ENCODE measurements at places on chromosomes 1 and 21.

GRCh38 chr1:29668551-29669157 is 432.3 kb downstream of the PTPRU start:
- no peak for DNase-seq

- DNase-seq = no peak
Observed at GRCh38 chr1:101025283-101025656, 314 bp downstream of the DPH5 start.

DNA sequence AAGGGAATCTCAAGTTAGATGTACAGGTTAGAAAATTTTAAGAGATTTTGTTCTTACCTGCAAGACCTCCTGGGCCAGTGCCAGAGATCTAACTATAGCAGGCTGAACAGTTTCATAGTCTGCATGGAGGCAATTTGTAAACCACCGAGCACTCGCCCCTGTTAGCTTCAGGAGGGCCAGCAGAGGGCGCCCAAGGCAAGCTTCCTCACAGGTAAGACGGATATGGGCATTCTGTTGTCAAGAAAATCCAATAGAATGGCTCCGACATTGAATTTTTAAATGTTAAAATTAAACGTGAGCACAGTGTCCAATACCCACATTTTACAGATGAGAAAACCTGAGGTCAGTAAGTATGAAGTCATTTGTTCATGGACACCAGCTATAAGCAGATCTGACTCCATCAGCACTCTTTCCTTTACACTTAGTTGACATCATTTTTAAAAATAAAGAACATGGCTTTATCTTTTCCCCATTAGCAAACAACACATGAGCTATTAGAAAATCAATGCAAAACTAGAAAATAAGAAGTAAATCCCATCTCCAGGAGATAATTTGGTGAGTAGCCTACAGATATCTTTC is 2.2 kb downstream of the REG4 start:
- DNase-seq = peak; percentile 44

GRCh38 chr1:85838238-85838637 is 130.0 kb upstream of the ZNHIT6 start:
- DNase-seq = no peak

DNA sequence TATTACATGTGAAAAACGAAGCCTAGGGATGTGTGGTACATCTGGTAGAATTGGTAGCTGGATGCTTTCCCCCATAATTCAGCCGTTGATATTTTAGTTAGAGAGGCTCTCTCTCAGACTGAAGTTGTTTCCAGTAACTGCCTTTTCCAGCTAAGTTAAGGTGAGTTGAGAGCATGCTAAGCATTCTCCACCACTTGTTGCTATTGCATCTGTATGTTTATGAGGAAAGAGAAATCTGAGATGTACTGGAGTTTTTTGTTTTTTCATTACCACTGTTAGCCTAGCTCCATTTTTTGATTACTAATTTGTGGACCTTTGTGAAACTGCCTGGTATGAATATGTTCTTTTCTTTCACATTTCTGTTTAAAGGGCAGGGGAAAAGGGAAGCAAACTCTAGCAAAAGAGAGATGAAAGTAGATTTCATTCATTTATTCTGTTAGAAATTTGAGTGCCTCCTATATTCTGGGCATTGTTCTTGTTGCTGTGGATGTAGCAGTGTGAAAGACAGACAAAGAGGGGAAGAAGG is 189.9 kb upstream of the CACYBP start:
- DNase-seq = no peak

- DNase-seq = no peak
Observed at GRCh38 chr1:180505732-180506335, 3.5 kb upstream of the ACBD6 start.

DNA sequence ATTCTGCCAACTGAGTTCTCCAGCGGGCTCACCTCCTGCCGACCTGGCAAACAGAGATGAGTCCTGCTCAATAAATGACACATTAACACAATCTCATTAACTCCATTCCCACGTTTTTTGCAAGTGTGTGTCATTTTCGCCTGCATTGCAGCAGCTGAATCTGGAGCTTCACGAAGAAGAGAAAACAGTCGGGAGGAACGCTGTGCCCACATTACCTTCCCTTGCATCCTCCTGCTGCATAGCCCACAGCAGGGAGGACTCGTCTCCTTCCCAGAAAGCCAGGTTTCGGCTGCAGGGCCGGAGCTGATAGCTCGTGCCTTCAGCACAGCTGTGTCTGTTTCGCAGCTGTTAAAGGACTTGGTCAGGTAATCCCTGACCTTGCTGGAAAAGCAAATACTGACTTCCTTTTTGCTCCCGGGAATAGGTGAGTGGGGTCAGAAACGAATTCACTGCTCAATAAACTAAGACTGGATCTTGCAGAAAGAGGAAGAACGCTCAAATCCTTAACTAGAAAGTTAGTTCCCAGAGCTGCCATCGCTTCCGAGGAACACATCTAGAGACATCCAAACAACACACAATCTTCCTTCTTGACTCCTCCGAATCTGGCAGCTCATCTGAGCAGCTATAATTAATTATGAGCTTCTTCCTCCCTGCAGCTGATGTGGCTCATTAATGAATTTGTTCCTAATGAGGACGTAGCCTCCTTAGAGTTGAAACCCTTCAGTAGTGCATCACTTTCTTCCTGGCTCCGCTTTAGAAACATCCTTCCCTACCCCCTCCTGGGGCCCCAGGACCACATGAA is 33.0 kb downstream of the KANK4 start:
- DNase-seq = no peak

DNA sequence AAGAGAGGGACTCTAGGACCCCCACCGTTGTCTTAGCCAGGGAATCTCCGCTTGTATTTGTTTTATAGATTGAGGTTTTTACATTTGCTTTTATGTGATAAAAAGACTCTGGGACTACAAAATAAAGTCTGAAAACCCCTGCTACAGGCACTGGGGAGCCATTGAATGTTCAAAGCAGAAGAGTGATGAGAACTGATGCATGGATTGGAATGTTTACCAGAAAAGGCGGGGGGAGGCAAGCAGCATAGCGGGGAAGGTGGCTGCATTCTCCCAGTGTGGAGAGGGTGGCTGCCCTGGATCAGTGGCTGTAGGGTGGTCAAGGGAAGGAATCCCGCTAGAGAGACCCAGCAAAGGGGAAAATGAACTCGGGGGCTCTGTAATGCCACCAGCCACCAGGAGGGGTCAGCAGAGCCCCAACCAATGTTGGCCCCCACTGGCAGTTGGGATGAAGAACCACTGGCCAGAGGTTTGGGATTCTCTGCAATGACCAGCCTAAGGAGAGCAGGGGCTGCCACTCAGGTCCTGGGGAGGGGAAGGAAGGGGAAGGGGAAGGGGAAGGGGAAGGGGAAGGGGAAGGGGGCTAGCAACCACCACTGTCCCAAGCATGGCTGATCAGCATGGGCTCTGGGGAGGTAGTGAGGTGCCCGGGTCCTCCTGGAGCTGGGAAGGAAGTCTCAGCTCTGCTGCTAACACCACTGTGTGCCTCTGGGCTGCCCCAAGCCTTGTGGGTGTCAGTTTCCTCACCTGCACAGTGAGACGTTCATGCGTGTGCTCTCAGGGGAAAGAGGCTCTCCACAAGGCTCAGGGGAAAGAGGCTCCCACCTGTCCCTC is 19.2 kb upstream of the PEF1 start:
- peak; percentile 45 for DNase-seq

GRCh38 chr1:177480741-177481305 is 310.1 kb downstream of the BRINP2 start:
- no peak for DNase-seq

DNA sequence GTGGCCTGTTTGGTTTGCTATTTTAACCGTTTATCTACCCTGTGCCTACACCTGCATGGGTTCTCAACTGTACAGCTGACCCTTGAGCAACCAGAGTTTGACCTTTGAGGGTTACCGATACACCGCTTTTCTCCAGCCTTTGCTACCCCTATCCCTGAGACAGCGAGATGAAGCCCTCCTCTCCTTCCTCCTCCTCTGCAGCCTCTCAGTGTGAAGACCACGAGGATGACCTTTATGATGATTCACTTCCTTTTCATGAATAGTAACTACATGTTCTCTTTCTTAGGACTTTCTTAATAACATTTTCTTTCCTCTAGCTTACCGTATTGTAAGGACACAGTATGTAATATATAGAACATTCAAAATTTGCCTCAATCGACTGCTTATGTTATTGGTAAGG is 14.5 kb upstream of the RNF187 start:
- no peak for DNase-seq

- no peak for DNase-seq
Observed at GRCh38 chr1:31669786-31670592, 25.3 kb upstream of the PEF1 start.

GRCh38 chr1:230589951-230590350 is 52.3 kb upstream of the COG2 start:
- no peak for DNase-seq

DNA sequence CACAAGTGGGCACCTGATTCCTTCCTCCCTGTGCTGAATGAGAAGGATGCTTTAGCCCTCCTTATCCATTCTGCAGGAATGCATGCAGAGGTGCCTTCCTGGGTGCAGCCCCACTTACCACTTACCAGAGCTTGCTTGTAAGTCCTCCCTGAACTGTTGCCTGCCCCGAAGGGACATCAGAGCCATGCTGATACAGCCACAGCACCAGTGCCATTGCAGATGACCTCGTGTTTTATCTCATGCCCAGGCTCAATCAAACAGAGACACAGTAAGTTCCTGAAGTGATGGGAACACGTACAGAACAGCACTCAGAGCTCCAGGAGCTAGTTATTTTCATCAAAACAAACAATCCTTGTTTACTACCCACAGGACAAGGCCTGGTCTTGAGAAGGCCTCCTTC is 81.9 kb downstream of the ATP1A1 start:
- DNase-seq = no peak

DNA sequence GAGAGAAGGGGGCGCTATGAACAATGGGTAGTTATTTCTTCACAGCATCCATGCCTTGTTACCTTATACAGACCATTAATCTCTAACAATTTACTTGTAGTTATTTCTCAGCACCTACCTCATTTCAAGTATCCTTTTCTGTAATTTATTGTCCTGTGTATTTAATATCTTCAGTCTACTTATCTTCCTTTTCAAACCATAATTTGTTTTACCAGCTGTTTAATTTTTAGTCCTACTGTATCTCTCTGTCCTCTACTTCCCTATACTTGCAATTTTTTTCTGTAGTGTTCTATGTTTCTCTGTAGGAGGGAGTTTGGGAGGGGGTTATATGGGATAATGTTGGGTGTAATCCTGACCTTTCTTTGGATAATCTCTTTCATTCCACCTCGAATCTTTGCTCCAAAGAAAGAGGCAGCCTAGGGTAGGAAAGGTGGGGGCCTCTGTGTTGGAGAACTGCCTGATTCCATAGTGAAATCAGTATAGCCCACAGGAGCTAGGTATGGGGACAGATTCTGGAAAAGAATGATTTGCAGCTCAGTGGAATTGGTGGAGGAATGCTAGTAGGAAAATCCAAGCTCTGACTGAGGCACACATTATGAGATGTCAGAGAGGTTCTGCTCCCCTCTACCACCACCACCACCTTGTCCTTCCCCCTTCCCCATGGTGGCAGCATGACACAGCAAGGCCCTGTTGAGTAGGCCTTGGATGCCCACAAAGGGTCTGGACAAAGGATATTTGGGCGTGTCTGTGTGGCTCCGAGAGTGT is 642 bp downstream of the MLLT11 start:
- no peak for DNase-seq

- no peak for DNase-seq
Observed at GRCh38 chr1:210272666-210273065, 40.1 kb downstream of the SERTAD4 start.

GRCh38 chr1:153903841-153904455 is 18.8 kb downstream of the GATAD2B start:
- no peak for DNase-seq

GRCh38 chr1:80529546-80529945 is 1271.2 kb upstream of the ADGRL2 start:
- no peak for DNase-seq

- DNase-seq = no peak
Observed at GRCh38 chr21:36893581-36893980, 72.9 kb downstream of the HLCS start.

GRCh38 chr1:22344329-22344630 is 107.4 kb upstream of the ZBTB40 start:
- no peak for DNase-seq

GRCh38 chr1:224517171-224517570 is 82.6 kb upstream of the WDR26 start:
- DNase-seq = no peak

GRCh38 chr1:119506941-119507340 is at the start of gene HSD3B1:
HSD3B1 (plus strand) TSS chr1:119507210; CDS start chr1:119507477, 267 bp downstream.
- no peak for DNase-seq

GRCh38 chr1:33560680-33561079 is 88.2 kb downstream of the ZSCAN20 start:
- DNase-seq = no peak

GRCh38 chr1:92797297-92797696 is 12.4 kb upstream of the EVI5 start:
- DNase-seq = no peak

- peak; percentile 46 for DNase-seq
Observed at GRCh38 chr21:29308456-29308783, 9.7 kb downstream of the BACH1 start.

GRCh38 chr1:236343246-236343870 is 50.7 kb upstream of the EDARADD start:
- no peak for DNase-seq

- DNase-seq = peak; percentile 88
Observed at GRCh38 chr1:66271216-66271903, 262.6 kb upstream of the SGIP1 start.

DNA sequence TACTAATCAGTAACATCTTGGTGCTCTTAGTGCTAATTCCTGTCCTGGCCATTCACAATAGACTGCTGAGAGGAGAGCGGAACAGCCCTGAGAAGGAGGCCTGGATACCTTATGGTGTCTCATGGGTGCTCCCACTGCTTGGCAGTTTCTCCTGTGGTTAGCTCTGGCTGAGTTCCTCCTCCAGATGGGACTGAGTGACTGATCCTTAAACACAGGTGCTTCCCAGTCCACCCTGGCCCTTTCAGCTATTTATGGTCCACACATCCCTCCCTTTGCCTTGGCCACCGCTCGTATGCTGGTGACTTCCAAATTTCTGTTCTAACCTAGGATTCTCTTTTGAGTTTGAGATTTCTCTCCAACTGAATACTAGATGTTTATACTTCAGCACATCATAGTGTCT is 157.0 kb upstream of the CACNA1E start:
- no peak for DNase-seq

- no peak for DNase-seq
Observed at GRCh38 chr1:178659789-178660208, 65.2 kb upstream of the RALGPS2 start.

- no peak for DNase-seq
Observed at GRCh38 chr1:165418195-165418594, 26.7 kb downstream of the RXRG start.

GRCh38 chr1:56625819-56626440 is 19.2 kb upstream of the PRKAA2 start:
- no peak for DNase-seq

- DNase-seq = no peak
Observed at GRCh38 chr21:15552914-15553494, 176.8 kb upstream of the USP25 start.

DNA sequence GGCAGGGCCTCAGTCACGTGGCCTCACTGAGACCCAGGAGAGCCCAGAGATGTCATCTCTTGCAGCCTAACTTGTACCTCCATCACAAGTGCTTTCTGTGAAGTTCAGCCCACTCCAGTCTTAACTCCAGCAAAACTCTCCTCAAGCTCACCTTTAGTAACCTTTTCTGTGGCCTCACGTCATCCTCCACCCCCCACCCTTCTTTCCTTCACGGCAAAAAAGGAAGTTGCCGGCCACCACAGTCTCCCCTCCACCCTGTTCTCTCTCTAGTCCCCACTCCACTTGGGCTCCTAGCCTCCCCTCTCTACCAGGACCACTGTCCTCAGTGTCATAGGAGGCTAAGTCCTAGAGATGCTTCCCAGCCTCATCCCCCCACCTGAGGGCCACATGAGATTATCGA is 106.9 kb downstream of the LACTBL1 start:
- DNase-seq = no peak

- DNase-seq = no peak
Observed at GRCh38 chr1:39922251-39922688, 20.6 kb upstream of the MYCL start.
